ENCODE measurements at places on chromosomes 11 and 22. TPM values are rescaled to one million over a fixed set of nuclear protein-coding genes. Genes with fewer than 3 reads are reported as not detected.

- no peak for DNase-seq
Observed at GRCh38 chr22:17818180-17818579, 43.9 kb upstream of the BID start.

DNA sequence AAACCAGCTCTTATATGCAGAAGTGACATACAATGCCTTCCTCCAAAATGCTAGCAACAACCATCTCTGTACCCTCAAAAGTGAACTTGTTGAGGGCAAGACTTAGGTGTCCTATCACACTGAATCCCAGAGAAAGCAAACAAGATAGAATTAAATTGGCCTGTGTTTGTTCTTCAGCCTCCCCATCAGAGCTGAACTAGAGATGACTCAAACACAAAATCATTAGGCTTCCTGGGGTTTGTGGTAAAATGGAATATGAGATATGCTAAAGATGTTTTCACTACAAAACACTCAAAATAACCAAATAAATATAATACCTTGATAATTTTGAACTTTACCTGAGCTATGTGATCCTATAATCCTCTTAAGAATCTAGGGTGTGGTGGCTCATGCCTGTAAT, 31.6 kb downstream of the ZNF214 start:
- no peak for DNase-seq

- no peak for DNase-seq
Observed at GRCh38 chr11:128053981-128054931, 533.1 kb downstream of the ETS1 start.

DNA sequence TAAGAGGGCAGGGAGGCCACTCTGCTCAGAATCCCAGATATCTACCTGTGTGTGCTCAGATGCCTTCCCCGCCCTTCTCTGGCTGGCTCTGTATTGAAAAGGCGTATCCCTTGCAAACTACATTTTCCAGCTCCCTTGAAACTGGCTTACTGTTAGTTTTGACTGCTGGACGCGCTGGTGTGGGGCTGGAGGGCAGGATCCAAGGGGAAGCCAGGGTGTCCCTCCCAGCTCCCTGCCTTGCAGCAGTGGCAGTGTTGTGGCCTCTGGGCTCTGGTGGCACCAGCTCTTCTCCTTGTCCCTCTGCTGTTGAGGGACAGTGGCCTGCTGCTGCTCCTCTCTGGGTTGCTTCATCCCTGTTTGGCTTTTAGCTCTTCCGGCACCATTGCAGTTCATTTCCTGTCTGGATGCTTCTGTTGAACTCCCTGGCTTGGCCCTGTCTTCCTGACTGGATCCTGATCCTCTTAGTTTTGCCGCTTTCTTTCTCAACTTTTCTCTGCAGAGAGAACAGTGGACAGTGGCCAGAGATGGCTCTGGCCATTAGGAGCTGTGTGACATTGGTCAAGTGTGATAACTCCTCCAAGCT, 107.1 kb upstream of the PARVA start:
- no peak for DNase-seq

- DNase-seq = no peak
Observed at GRCh38 chr11:74212533-74212932, 41.4 kb downstream of the PPME1 start.

DNA sequence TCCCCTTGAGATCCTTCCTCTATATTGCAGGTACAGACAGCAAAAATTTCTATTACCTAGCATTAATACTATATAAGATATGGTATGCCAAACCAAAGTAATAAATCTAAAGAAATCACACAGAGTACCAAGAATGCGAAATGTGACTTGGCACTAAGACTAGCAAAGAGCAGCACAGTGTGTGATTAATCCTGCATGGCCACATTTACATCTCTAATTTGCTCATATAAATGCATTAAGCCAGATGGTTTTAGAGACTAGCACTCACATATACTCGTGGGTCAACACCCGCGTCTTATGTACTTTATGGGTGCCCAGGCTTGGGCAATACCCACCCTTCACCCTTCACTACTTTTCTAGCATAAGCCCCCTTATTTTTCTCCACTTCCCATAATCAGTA, 213.2 kb downstream of the TTC28 start:
- DNase-seq = no peak

DNA sequence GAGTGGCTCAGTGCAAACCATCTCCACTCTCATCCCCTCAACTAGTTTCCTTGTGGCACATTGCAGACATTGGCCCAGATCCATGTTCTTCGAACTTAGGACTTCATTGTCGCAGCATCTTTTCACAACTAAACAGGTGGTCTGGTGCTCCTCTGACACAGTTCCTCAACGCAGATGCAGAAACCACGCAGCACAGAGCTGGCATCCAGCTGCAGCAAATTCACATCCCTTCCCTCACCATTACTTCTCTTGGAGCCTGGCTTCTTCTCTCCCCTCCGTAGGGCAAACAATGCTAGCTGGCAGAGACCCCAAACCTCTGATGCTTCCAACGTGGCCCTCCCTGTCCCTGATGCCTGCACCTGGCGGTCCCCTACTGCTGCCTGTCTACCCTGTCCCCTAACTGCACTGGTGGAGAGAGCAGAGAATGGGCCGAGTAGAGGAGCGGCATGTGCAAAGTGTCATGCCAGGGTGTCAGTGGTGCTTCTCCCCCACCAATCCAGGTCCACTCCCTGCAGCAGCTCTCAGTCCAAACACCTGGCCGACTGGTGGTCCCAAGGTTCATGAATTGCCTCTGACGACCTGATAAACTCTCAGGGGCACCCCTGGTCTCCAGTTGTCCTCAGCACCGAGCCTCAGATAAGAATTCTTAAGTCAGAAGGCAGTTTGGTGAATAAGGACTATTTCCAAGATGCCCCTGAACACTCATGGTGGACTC, 18.1 kb downstream of the TMPRSS13 start:
- DNase-seq = no peak

OR10D3 gene
- total RNA-seq = not detected

MAPK8IP2 gene
- 0.20 TPM for total RNA-seq

Data from activated B cell treated with CpG ODN at 0.5 μM for 24 hours (primary cell).